ENCODE measurements at places on chromosomes 1 and 21. TPM values are rescaled to one million over a fixed set of nuclear protein-coding genes. Genes with fewer than 3 reads are reported as not detected.

Gene ARHGAP29
- not detected for polyA plus RNA-seq

Gene DNAJC6
- 1.0 TPM for polyA plus RNA-seq

DNA sequence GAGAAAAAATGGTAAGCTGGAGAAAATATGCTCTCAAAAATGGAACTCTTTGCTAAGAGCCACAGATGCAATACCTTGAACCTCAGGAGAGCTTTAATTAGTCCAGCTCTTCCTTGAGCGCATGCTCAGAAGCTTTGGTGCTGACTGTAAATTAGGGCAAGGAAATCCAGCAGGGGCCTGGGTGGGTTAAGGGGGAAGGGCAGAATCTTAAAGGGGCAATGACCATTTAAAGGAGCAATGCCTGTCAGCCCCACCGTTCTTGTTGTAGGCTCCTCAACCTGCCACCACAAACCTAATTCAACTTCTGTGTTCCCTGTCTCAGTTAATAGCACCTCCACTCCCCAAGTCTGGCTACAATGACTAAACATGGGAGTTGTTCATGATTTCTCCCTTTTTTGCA, 6.8 kb upstream of the SLC22A15 start:
- H3K27me3 ChIP-seq: no peaks in the 10 kb centered on the region
- H3K4me1 ChIP-seq: no peaks in the 10 kb centered on the region
- H3K27ac ChIP-seq: no peak overlapping the region
- H3K4me3 ChIP-seq: no peak overlapping the region
- DNase-seq: no peak
- no peaks in the 10 kb centered on the region for H3K36me3 ChIP-seq

DNA sequence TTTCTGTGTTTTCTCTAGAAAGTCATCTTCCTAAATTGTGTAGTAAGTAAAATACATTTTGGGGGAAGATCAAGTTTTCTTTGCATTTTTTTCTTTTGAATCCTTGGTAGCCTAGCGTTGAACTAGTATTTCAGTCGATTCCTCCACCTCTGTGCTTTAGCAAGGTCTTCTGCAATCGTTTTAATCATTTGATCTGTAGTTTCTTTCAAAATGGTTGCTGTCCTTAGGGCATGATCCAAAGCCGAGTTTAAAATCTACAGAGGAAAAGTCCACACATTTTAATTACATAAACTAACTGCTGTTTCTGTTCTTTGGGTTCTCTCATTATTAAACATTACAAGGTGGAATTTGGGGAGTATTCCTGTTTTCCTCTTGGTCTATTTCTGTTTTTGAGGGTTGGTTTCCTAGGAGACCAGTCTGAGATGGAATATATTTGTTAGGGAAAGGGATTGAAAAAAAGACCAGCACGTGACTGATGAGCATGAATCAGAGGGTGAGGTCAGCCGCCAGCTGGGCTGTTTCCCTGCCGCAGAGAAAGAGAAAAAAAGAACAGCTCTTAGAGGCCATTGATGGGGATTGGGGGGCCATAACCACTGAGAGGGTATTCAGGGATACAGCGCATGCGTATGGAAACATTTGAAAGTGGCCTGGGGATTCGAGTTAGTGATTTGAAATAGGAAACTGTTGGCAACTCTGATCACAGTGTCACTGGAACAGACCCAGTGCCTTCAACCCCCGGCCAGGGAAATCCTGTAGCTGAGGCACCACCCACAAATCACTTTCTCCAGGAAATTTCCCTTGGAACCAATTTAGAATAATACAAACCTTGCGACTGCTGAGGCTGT, 40.6 kb downstream of the AKNAD1 start:
- H3K4me3 ChIP-seq: no peak overlapping the region
- H3K36me3 ChIP-seq: no peaks in the 10 kb centered on the region
- DNase-seq: no peak
- no peaks in the 10 kb centered on the region for H3K27me3 ChIP-seq
- no peaks in the 10 kb centered on the region for H3K4me1 ChIP-seq

DNA sequence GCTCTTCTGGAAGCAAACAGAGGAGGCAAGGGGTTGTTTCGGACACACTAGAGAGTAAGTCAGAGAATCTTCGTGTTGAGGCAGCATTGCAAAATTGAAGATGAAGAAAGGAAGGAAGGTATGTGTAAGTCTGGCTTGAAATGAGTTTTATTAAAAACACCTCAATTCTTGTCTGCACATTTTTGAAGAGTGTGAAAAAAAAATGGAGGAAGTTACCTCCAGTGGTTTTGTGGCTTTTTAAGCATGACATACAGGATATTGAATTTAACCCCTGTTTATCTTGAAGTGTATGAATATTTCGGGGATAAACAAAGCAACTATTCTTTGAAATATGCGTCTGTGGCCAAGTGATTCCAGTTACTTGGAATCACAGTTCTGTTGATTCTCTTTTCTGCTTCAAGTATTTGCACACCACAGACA, 203.2 kb upstream of the SGIP1 start:
- H3K27ac ChIP-seq: peak overlapping the region; percentile 52
- peak overlapping the region; percentile 75 for H3K4me3 ChIP-seq
- no peaks in the 10 kb centered on the region for H3K27me3 ChIP-seq
- no peaks in the 10 kb centered on the region for H3K36me3 ChIP-seq

DNA sequence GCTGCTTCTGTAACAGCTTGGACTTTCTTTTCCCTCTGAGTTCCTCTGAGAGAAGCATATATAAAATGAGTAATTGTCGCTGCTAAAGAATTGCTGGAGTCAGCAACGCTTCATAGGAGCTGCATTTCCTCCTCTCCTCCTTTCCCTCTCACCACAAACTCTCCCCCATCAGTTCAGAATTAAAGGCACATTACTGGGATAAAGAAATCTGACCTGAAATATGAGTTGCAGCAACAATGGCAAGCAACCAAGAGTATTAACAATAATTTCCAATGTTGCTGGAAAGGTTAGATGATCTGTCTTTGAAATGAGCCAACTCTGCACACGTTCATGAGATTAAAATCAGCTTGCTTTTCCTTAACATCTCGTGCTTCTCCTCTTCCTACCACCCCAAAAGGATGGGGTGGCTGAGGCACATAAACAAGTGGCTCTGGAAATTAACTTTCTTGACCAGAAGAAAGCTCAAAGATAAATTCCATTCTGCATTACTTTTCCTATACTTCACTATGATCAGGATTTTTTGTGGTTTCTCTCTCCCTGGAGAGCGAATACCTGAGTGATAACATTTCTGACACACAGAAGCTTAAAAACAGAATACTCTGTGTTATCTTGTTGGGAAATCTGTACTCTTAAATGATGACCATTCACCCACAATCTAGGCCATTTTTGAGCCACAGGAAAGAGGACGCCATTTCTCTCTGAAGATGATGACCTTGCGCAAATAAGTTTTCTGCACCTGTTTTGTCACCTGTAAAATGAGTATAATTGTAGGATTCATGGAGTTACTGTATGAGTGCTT, 90.2 kb downstream of the TGFBR3 start:
- no peaks in the 10 kb centered on the region for H3K36me3 ChIP-seq
- H3K4me3 ChIP-seq: no peak overlapping the region
- no peak overlapping the region for H3K27ac ChIP-seq
- DNase-seq: no peak
- H3K4me1 ChIP-seq: peaks cover 32% of the 10 kb centered on the region

Measured in CD8-positive, alpha-beta memory T cell (primary cell).